ENCODE measurements at places on chromosomes 1 and 21.

- DNase-seq: no peak
Measured at GRCh38 chr1:233347338-233347737, 19.8 kb downstream of the MAP3K21 start.

DNA sequence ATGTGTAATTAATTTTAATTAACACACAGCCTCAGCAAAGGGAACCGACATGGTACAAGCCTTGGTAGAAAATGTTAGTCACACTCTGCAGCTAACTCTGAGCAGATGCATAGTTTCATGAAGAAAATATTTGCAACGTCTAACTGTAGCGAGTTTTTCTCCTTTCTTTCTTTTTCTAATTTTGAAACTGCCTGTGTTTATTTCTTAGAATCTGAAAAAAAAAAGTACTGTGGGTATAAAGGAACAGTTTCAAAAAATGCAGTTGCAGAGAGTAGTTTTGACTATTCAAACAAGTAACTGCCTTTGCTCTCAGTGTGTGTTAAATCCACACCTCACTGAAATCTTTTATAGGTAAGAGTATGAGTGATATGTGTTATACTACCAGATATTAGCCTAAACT, 149.9 kb upstream of the C1orf105 start:
- peak; percentile 76 for DNase-seq

GRCh38 chr1:24123611-24124010, 11.7 kb upstream of the MYOM3 start:
- no peak for DNase-seq

GRCh38 chr21:34644825-34645224, 24.0 kb upstream of the CLIC6 start:
- DNase-seq: no peak

DNA sequence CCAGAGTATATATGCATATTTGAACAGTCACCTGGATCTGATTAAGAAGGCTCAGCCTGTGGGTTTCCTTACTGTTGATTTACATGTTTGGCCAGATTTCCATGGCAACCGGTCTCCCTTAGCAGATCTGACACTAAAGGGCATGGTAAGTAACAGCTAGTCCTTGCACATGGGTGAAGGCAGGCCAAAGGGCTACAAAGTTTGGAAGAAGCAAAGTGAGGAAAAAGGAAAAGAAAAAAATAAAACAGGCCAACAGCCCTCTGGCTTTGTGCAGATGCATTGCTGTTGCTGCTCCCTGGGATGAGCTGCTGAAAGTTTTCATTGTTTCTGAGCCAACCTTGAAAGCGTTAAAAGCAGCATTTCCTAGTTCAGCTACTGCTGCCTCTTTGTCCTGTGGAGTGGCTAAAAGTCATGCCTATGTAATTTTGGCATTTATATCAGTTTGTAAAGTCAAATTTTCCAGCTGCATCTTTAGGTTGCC, 176.5 kb upstream of the HOOK1 start:
- DNase-seq: peak; percentile 78
